ENCODE measurements at places on chromosomes 4 and X. TPM values are rescaled to one million over a fixed set of nuclear protein-coding genes. Genes with fewer than 3 reads are reported as not detected.

Gene ADRA2C
- 1.9 TPM for total RNA-seq

- no peak for DNase-seq
- no peaks in the 10 kb centered on the region for H3K4me1 ChIP-seq
These were observed 9.4 kb downstream of the INTU start for GRCh38 chr4:127642169-127642568.

DNA sequence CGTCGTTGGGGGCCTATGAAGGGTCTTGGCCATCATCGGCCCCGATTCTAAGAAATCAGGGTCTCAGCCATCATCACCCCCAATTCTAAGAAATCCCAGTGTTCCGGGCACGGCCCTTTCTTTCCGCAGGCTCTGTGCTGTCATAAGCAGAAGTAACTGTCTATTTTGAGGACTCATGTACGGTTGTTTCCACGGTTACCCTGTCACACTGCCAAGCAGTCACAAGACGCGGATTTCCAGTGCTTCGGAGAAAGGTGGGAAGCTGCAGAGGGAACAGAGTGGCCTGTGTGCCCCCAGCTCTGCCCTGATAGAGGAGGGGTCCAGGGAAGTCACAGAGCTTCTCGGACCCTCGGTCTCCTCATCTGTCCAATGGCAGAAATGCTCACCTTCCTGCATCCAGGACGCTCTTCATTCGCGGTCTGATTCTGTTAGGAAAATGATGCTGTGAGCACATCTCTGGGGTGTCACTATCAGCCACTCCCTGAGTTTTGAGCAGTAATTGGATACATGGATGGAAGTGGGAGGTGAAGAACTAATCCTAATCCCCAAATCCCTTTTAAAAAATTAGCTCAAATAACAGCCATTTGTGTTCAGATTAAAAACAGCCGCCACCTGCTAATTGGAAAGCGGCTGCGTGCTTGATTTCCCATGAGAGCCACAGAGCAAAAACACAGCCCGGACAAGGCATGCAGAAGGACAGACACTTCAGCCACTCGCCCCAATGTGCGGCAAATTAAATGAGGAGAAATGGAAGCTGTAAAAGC lies 73.1 kb downstream of the WFS1 start:
- no peak overlapping the region for H3K27ac ChIP-seq
- no peak overlapping the region for H3K4me3 ChIP-seq
- H3K4me1 ChIP-seq, result no peaks in the 10 kb centered on the region
- no peak for DNase-seq
- H3K27me3 ChIP-seq, result peaks cover 50% of the 10 kb centered on the region

Gene ANXA10
- not detected for total RNA-seq

Gene EDA2R
- 14.6 TPM for total RNA-seq

Gene ADH6
- total RNA-seq, result not detected

Gene WAS
- total RNA-seq, result 1.5 TPM

GRCh38 chr4:113461281-113461680 lies 300.3 kb downstream of the CAMK2D start:
- no peak for DNase-seq
- H3K4me1 ChIP-seq, result no peaks in the 10 kb centered on the region
- no peaks in the 10 kb centered on the region for H3K27me3 ChIP-seq
- no peak overlapping the region for H3K27ac ChIP-seq

- H3K4me3 ChIP-seq, result no peak overlapping the region
- DNase-seq, result no peak
- peak overlapping the region; percentile 6 for H3K27ac ChIP-seq
- H3K27me3 ChIP-seq, result no peaks in the 10 kb centered on the region
- peaks cover 20% of the 10 kb centered on the region for H3K4me1 ChIP-seq
These were observed 124.7 kb downstream of the CBR4 start for GRCh38 chr4:168885400-168885799.

Gene OTUD6A
- not detected for total RNA-seq

DNA sequence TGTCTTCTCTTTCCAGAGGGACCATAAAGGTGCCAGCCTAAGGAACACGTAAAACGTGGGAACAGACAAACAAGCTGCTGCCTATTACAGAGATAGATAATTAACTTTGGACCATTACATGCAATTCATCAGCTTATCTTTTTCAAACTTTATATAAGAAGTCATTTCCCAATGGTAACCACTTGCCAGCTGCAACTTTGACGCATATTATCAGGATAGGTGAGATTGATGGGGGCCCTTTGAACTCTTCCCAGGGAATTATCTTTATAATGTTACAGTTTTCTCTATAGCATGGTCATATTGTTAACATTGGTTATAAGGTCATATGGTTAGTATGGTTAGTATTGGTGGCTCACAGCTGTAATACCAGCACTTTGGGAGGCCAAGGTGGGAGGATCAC lies 94.1 kb upstream of the BMP2K start:
- no peak overlapping the region for H3K4me3 ChIP-seq
- no peak for DNase-seq
- H3K36me3 ChIP-seq, result no peaks in the 10 kb centered on the region
- peaks cover 12% of the 10 kb centered on the region for H3K4me1 ChIP-seq
- H3K27me3 ChIP-seq, result no peaks in the 10 kb centered on the region
- H3K27ac ChIP-seq, result no peak overlapping the region

- H3K27me3 ChIP-seq, result no peaks in the 10 kb centered on the region
- DNase-seq, result no peak
- H3K36me3 ChIP-seq, result no peaks in the 10 kb centered on the region
- no peak overlapping the region for H3K4me3 ChIP-seq
These were observed 220.4 kb downstream of the SPRY1 start for GRCh38 chr4:123616951-123617461.

Gene ZNF630
- total RNA-seq, result 5.8 TPM

Gene SMIM31
- not detected for total RNA-seq

Gene TCEAL7
- total RNA-seq, result 16.6 TPM

Gene HGFAC
- total RNA-seq, result 2.5 TPM

Gene COL4A5
- 389 TPM for total RNA-seq

GRCh38 chrX:102546828-102547493 lies 30.4 kb upstream of the TMSB15A start:
- H3K27me3 ChIP-seq, result no peaks in the 10 kb centered on the region
- no peak for DNase-seq
- no peak overlapping the region for H3K4me3 ChIP-seq
- H3K4me1 ChIP-seq, result no peaks in the 10 kb centered on the region

Measured in mesothelial cell of epicardium (in vitro differentiated cells).